ENCODE measurements at places on chromosomes 11 and 22. TPM values are rescaled to one million over a fixed set of nuclear protein-coding genes. Genes with fewer than 3 reads are reported as not detected.

GRCh38 chr11:119739021-119739703 lies 10.2 kb upstream of the NECTIN1 start:
- H3K27ac ChIP-seq: no peak overlapping the region
- no peak overlapping the region for H3K4me3 ChIP-seq
- DNase-seq: no peak
- H3K4me1 ChIP-seq: peaks cover 5% of the 10 kb centered on the region
- no peaks in the 10 kb centered on the region for H3K36me3 ChIP-seq
- H3K27me3 ChIP-seq: peaks cover 25% of the 10 kb centered on the region

GRCh38 chr11:4068962-4069361 lies 25.6 kb upstream of the RRM1 start:
- no peaks in the 10 kb centered on the region for H3K27me3 ChIP-seq
- H3K4me1 ChIP-seq: peaks cover 18% of the 10 kb centered on the region
- no peak for DNase-seq
- H3K36me3 ChIP-seq: no peaks in the 10 kb centered on the region

Gene GLB1L3
- 0.09 TPM for total RNA-seq

- H3K27ac ChIP-seq: no peak overlapping the region
- H3K27me3 ChIP-seq: peaks cover 84% of the 10 kb centered on the region
- peak overlapping the region; percentile 41 for H3K4me3 ChIP-seq
- peak; percentile 70 for DNase-seq
- H3K4me1 ChIP-seq: peaks cover 14% of the 10 kb centered on the region
- no peaks in the 10 kb centered on the region for H3K36me3 ChIP-seq
Observed at GRCh38 chr11:64742889-64743590, 902 bp downstream of the RASGRP2 start.

GRCh38 chr22:40748388-40749355 lies 69.4 kb downstream of the MCHR1 start:
- DNase-seq: no peak
- no peak overlapping the region for H3K27ac ChIP-seq
- no peaks in the 10 kb centered on the region for H3K36me3 ChIP-seq
- no peak overlapping the region for H3K4me3 ChIP-seq
- no peaks in the 10 kb centered on the region for H3K27me3 ChIP-seq
- H3K4me1 ChIP-seq: peaks cover 20% of the 10 kb centered on the region

Gene HARBI1
- total RNA-seq: 5.3 TPM

Gene OPCML
- 0.03 TPM for total RNA-seq

All from neural progenitor cell (in vitro differentiated cells).